Urothelium cell line (cell line): ENCODE measurements at places on chromosomes 4 and X.

DNA sequence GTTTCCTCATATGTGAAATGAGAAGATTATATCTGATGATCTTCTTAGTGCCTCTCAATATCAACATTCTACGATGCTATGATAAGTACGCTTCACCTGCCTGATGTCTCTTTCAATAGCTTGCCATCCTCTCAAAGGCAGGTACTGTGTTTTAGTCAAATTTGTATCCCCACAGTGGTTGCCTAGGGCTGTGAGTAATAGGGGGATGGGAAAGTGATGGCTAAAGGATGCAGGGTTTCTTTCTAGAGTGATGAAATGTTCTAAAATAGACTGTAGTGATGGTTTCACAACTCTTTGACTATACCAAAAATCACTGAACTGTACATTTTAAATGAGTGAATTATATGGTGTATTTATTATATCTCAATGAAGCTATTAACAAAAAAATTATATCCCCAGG lies 142.8 kb downstream of the HS6ST2 start:
- DNase-seq, result no peak

DNA sequence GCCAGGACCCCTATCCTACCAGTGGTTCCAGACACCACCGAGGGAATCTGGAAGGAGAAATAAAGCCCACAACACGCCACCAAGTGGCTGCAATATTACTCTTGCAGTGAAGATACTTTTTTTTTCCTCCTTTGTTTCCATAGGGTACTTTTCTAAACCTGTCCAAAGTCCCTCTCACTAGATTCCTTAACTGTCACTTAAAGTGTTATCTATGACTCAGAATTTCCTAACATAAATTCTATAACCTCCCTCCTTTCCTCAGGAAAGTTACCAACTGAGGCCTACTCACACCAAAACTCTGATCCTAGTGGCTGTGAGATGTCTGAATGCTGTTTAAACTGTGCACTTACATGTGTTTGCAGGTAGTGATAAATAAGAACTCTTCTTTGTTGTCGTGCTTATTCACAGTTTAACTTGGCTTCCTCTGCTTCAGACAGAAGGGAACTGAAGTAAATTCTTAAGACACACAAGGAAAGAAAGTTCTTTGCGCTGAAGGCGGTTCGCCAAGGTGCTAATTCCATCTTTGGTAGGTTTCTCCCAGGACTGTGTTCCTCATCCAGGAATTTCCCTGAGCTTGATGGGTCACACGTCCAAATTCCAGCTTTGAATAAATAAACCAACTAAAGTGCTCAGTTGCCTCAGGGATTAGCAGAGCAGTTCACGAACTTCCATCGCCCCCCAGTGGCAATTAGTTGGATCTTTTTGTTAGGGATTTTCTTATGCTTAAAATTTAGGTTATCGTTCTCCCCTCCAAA lies 10.7 kb upstream of the HCCS start:
- peak; percentile 17 for DNase-seq

GRCh38 chrX:44085209-44085608 lies 112.0 kb upstream of the NDP start:
- DNase-seq, result no peak

GRCh38 chr4:2837904-2838496 lies 5.6 kb upstream of the ADD1 start:
- DNase-seq, result no peak

DNA sequence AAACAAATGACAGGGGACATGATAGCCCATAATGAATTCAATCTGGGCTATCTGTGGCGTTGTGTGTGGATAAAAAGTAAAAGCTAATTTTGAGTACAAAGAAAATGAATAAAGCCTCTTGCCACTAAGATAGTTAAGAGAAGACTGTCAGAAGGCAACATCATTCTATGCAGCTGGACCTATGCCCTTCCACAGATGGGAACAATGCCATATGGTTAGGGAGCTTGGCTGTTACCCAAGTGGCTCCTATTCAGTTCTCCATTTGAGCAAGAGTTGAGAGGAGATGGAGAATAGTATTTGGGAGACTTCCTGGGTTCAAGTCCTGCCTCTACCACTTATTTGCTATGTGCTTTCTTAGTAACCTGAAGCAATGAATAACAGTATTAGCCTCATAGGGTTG lies 107.7 kb downstream of the ANXA3 start:
- DNase-seq, result no peak

DNA sequence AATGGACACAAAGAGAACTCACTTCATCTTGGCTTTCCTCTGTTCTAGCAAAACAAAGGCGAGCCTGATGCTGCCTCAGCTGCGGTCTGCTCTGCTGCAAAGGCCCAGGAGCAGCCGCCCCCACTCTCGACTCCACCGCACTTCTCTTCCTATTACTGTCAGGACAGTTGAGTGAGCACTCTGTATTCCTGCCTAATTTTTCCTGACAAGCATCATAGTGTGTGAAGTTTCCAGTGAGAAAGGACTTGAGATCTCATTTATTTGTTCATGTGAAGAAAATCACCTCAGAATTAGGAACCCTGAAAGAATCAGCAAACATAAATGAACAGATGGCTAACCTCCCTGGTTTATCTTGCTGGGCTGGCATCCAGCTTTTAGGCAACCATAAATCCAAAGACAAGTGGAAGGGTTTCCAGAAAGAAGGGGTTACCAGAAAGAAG lies 15.6 kb downstream of the SCARB2 start:
- DNase-seq, result peak; percentile 63

DNA sequence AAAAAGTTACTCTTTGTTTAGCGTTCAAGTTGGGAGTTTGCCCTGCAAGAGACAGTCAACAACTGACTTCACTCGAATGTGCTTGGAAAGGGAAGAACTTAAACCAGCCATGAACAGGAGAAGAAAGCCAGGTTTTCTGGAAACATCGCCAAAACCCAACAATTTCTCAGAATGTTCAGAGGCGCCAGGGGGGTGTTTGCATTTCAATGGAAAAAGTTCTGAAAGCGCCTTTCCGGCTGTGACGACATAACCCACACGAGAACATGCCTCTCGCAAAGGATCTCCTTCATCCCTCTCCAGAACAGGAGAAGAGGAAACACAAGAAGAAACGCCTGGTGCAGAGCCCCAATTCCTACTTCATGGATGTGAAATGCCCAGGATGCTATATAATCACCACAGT lies 78.1 kb upstream of the ADGRA3 start:
- DNase-seq, result no peak

GRCh38 chr4:5200513-5200912 lies 149.2 kb downstream of the STK32B start:
- DNase-seq, result no peak

- no peak for DNase-seq
These were observed 9.9 kb upstream of the NLGN4X start for GRCh38 chrX:6238576-6238975.

DNA sequence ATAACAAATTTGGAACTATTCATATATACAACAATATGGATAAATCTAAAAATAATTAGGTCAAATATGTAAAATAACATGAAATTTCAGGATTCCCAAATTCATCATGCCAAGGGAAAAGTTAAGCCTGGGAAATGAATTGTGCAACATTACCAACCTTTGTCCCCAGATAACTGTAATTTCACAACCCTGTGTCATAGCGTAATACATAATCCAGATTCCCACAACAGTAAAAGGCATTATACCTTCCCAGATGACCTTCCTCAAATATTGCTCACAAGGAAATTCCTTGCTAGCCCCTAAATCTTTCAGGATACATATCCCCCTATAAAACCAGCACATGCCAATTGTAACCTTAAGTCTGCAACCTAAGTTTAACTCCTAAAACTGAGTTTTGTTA lies 32.9 kb upstream of the RAB40A start:
- no peak for DNase-seq

DNA sequence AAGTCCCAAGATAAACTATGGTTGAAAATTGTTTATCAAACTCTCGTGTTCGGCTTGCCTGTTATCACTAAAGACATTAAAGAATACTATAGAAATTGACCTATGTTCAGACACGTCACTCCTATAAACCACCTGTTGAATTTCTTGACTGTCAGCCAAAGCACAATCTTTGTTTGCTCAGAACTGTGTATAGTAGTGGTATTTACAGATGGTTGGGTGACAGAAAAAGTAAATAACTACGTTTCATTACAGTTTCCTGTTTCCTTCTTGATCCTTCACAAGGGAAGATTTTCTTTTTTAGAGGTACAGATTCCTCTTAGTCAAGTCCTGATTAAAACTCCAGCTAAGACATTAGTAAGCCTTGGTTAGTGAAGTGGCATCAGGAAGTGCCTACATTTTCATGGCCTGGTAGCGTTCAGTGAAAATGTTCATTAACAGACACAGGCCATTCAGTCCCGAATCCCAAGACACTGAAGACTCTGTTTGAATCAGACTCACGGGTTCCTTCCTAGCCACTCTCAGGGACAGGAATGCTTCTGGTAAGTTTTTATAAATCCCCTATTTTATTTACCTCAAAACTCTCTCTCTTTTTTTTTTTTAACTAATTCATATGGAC lies at the start of gene SMIM31:
Gene SMIM31, plus strand, starts transcription at position 259 of the 616 bp plus-strand sequence. CDS start 16,313 bp downstream, outside the sequence.
- DNase-seq, result no peak

DNA sequence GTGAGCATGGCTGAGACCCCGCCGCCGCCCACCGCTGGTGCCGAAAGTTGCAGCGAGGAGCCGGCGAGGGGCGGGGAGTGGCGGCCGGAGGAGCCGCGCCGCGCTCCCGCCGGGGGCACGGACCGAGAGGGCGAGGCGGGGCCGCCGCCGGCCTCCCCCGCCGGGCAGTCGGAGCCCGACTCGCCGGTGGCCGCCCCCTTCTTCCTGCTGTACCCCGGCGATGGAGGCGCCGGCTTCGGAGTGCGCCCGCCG lies 16.5 kb downstream of the UTP3 start:
- no peak for DNase-seq

- peak; percentile 24 for DNase-seq
These were observed 386.1 kb upstream of the CNKSR2 start for GRCh38 chrX:20988118-20988517.

- DNase-seq, result no peak
These were observed 176.0 kb downstream of the MAML3 start for GRCh38 chr4:139977838-139978609.

DNA sequence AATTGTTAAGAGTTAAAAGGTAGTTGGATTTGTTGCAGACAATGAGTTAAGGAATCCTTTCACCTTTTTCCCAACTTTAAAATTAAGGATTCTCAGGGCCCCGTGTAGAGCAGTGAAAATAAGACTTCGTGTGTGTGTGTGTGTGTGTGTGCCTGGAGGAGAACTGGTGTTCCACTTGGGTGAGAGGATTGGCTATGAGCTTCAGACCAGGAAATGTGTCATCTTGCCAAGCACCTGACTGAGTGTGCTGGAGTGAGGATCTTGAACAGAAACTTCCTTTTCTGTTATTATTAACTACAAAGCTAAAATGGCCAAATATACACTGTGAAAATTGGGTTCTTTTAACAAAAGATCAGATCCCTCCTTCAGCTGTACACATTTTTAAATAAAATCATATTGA lies 113.1 kb upstream of the VCX2 start:
- DNase-seq, result no peak

- DNase-seq, result no peak
These were observed 77.3 kb upstream of the NOCT start for GRCh38 chr4:138938366-138938690.

- no peak for DNase-seq
These were observed 4.0 kb upstream of the UBE2A start for GRCh38 chrX:119570351-119570835.

DNA sequence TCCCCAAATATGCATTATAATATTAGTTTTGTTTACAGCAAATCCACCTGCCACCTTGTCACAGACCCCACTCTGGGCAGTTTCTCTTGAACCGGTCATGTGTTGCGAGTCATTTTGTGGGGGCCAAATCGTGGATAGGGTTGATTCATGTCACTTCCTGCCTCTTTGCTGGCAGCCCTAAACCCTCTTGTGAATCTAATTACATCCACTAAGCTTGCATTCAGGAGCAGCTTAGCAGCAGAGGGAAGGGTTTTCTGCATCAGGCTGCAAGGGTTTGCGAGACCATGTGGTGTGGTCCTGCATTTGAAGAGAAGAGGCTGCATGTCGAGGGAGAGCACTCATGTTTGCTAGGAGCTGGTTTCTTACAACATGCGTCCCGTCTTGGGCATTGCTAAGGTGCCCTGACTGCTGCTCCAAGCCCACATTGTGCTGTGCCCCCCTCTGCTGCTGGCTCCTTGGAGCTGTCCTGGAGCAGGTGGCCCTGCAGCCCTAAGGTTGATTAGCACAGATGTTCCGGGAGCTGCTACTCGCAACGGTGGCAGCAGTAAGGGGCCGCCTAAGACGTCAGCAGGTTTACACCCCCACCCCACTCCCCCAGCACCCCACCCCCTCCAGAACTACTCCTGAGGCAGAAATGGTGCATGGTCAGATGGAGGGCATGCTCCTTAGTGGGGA lies 88.9 kb upstream of the CLDN34 start:
- no peak for DNase-seq

DNA sequence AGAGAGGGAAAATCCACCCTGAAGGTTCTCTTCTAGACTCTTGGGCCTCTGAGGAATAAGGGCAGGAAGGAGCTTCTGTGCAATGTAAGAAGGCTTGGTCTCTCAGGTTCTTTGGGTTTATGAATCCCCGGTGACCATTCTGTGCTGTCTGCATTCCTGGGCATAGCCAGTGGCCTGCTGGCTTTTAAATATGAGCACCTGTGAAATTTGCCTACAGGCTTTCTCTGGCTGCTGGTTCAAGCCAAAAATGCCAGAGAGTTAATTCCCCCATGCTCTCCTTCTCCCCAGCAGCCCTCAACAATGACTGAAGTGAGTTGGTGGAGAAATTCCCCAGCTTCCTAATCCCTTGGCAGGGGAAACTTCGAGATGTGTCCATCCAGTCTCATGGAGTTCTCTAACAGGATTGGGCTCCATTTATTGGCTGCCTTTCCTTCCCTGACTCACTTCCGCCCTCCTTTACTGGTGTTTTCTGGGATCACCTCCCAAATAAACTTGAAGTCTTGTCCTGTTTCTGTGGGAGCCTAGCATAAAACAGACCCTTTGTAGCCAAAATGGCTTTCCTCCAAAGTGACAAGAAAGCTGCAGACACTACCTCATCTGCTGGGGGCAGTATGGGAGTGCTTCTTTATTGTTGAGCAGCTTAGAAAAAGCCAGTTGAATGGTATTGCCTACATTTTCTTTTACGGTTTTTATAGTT lies 179.4 kb upstream of the CASK start:
- DNase-seq, result no peak

GRCh38 chr4:163448540-163449203 lies 24.9 kb downstream of the TKTL2 start:
- peak; percentile 7 for DNase-seq

- DNase-seq, result peak; percentile 25
These were observed 248.1 kb downstream of the C4orf33 start for GRCh38 chr4:129344058-129344457.

GRCh38 chr4:145956288-145956890 lies 17.8 kb upstream of the ZNF827 start:
- DNase-seq, result peak; percentile 31

GRCh38 chr4:118313098-118313497 lies 39.7 kb downstream of the PRSS12 start:
- DNase-seq, result no peak

DNA sequence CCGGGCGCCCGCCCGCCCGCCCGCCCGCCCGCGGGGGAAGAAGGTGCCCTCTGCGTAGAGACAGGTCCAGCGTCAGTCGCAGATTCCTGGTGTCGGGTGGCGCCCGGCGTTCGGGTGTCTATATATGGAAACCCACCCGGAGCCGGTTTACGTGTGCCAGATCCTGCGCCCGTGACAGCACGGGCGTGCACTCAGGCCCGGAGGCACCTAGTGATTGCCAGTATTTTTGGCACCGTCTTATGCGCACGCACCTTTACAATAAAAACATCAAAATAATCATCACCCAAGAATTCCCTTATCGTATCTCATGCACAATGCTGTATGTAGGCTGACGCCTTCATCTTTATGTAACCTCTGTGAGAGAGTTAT lies 519 bp downstream of the SLC25A4 start:
- DNase-seq, result peak; percentile 31

- DNase-seq, result no peak
These were observed 79.5 kb downstream of the PRKG2 start for GRCh38 chr4:81135501-81135900.

- DNase-seq, result no peak
These were observed 50.8 kb downstream of the ZFYVE28 start for GRCh38 chr4:2367626-2368025.
